Fibroblast of villous mesenchyme (primary cell): ENCODE measurements at places on chromosomes 4 and X. TPM values are rescaled to one million over a fixed set of nuclear protein-coding genes. Genes with fewer than 3 reads are reported as not detected.

GRCh38 chr4:10623241-10623640 is 61.3 kb downstream of the CLNK start:
- no peak for DNase-seq

Gene TIMP1
- 331 and 493 TPM in 2 replicates for total RNA-seq

Gene HPGD
- total RNA-seq: 0.97 TPM in 1 of 2 replicates, not detected in the other

DNA sequence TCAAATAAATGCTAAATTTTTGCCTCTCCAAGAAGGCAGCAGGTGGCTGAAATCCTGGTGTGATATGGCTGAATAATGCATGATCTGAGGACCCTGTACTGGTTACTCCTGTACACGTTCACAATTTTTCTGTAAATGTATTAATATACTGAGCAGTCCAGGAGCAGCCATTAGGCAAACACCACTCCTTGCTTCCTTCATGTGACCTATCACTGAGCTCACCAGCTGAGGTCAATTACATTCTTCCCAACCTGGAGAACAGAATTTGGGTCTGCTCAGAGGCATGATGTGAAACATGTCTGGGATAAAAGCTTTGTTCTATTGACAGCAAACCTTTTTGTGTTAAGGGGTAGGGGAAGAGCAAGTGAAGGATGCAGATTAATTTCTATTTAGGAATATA is 26.9 kb downstream of the RAB40AL start:
- no peak for DNase-seq

Gene PFKFB1
- total RNA-seq: under 0.01 TPM in 1 of 2 replicates, not detected in the other

DNA sequence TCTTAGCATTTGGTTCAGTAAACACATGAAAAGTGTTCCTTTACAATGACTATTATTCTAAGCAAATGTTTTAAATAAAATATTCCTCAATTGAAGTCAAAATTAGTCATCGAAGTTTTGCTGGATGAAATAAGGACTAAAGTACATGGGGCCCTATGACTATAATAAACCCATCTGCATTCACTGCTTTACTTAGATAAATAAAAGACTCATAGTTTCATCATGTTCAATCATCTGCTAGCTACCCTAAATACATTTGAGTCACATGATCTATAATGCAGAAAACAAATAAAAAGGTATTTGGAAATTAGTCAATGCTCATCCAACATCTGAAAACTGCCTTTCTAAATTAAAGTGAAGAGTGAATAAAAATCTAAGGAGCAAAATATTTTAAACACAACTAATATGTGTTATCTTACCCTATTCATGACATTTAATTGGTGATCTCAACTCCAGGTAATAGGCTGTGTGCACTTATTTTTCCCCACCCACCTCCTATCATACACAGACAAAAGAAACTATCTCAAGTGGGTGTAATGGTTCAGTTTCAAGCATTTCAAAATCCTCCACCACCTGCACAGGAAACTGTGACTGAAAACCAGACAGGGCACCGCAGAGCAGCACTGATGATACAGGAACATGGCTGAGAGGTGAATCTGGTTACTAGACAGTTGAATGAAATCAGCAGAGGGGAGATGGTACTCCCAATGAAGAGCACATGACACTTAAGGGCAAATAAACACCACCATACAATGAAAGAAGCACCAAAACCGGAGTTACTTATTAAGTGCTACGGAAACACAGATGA is 78.6 kb downstream of the CAMK2D start:
- DNase-seq: no peak

- DNase-seq: no peak
These were observed 2068.9 kb downstream of the PCDH7 start for GRCh38 chr4:32789026-32789608.

GRCh38 chr4:147477439-147477838 is 3.5 kb upstream of the EDNRA start:
- DNase-seq: no peak

DNA sequence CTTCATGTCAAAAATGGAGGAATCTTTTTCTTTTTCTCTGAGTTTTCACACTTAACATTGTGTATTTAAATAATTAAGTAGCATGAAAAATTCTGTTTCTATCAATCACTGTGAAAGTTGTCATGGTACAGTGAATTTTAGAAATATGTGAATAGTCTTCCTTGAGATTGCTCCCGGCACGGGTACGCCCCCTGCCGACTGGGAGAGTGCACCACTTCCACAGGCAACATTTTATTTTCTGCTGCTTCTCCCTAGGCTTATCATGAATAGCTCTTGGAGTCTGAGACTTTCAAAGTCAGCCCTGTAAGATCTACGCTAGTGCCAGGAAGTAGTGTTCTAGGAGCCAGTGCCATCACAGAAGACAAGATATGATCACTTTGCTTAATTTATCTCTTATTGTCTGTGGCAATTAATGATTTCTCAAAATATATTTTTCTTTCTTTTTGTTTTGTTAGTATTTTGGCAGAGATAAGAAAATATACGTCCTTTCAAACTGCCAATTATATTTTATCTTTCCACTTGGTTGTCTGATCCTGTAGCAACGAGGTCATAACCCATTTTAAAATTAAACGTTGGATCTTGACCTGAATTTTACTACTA is 763.8 kb upstream of the AADAT start:
- DNase-seq: peak; percentile 0

DNA sequence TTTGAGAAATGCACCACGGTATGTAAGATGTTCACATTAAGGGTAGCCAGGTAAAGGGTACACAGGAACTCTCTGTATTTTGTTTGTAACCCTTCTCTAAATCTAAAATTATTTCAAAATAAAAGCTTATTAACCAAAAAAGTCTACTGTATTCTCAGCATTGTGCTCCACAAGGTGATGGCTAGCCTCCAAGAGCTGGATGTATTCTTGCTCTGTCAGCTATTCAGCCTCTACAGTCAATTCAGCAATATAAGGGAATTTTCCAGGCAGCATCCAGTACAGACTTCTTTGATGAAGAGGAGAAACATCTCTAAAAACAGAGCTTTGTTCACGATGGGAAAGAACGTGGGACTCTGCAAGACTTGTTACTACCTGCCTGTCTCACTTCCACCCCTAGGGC is 63.5 kb upstream of the MAOA start:
- DNase-seq: no peak

- peak; percentile 22 for DNase-seq
These were observed 57.4 kb downstream of the PTTG2 start for GRCh38 chr4:38017609-38018008.

Gene CTAG2
- not detected in 2 replicates for total RNA-seq

Gene ACE2
- not detected in 2 replicates for total RNA-seq

DNA sequence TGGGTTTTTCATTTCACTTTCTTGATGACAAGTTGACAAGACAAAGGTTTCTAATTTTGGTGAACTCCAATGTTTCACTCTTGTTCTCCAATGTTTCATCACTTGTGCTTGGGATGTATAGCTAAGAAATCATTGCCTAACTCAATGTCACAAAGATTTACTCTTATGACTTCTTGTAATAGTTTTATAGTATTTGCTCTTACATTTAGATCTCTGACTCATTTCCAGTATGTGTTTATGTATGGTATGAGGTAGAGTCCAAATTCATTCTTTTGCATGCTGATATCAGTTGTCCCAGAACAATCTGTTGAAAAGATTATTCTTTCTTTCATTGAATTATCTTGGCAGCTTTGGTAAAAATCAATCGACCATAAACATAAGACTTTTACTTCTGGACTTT is 12.2 kb upstream of the NWD2 start:
- DNase-seq: no peak

Gene NALF2
- total RNA-seq: not detected in 2 replicates

Gene AREG
- total RNA-seq: under 0.01 TPM in 1 of 2 replicates, not detected in the other

Gene TCEAL6
- not detected in 2 replicates for total RNA-seq

Gene EGF
- total RNA-seq: 1.9 and 6.5 TPM in 2 replicates

- peak; percentile 1 for DNase-seq
These were observed 900.3 kb downstream of the PCDH7 start for GRCh38 chr4:31620476-31620875.

Gene DRD5
- total RNA-seq: not detected in 2 replicates

DNA sequence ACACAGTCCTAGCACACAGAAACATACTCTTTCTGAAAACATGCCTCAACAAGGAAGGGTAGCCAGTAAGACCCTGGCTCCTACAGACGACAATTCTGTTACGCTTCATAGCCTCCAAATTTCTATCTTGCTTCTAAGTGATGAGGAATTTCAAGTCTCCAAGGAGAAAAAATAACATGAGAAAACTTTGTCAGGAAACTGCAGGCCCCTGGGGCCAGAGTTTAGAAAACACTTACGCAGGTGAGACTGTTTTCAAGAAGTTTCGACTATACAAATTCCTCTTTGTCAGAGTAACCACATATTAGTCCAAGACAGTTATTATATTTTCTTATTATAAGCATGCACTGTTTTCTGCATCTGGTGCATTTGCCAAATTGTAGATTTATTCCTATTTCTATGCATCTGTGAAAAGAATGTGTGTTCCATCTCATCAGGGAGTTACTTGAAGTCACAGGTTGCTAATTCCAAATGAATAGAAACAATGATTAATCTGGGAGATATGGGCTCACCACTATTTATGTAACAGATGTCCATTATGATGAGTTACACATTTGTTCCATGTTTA is 30.3 kb upstream of the HCCS start:
- no peak for DNase-seq

Gene PF4V1
- total RNA-seq: not detected in 2 replicates

- DNase-seq: no peak
These were observed 48.5 kb upstream of the GPRIN3 start for GRCh38 chr4:89356086-89356485.

GRCh38 chrX:13652850-13653693 is at the start of gene TCEANC:
TSS of gene TCEANC (plus strand) at chrX:13653141. CDS start at chrX:13662509, 9,368 bp downstream.
- DNase-seq: peak; percentile 98

Gene MAP7D2
- under 0.01 TPM in 1 of 2 replicates, not detected in the other for total RNA-seq

DNA sequence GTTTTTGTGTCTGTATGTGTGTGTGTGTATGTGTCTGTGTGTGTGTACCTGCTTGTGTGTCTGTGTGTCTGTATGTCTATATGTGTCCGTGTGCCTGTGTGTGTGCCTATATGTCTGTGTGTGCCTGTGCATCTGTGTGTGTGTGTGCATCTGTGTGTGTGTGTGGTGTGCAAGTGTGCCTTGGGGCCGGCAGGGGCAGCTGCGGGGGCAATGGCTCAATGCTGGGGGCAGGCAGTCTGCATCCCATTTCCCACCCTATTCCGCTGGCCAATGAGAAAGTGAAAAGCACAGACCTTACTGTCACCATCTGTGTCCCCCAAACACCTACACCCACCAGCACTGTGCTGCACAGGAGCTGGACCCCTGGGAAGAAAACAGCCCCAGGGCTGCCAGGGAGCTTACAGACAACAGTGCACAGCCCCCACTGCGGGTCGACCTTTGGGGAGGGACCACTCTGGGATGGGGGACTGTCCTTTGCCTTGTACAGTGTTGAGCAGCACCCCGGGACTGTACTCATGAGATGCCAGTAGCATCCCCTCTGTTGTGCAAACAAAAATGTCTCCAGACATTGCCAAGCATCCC is 246.0 kb downstream of the EVC2 start:
- no peak for DNase-seq

DNA sequence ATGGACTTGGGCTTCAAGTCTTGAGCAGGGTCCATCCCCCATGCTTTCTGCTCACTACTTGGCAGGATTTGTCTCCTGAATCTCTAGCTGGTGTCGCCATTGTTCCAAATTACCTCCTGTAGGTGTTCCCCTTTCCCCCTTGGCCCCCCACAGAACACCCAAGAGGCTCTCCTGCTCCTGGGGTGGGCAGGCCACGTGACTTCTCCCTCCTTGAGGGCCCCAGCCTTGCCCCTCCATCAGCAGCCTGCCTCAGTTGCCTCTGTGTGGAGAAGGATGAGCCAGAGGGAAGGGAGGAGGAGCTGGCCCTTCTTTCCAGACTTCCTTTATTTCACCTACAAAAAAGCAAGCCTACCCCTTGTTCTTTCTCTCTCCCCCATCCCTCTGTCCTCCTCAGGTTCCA is 1.8 kb downstream of the GPR78 start:
- no peak for DNase-seq

DNA sequence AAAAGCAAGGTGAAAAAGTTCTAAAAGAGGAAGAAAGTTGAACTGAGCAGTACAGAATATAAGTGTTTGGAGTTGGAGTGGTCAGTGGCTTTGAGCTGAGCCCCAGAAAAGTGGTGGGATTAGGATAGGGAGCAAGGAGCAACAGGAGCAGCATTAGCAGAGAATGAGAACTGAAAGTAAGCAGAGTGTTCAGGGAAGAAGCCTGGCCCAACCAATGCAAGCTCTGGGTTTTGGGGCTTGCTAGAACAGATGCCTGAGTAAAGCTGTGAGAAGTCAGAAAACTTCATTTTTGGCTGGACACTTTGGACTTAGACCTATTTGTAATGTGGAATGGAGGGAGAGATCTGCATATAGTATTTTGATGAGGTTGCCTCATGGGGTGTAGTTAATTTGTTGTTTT is 17.8 kb downstream of the JADE1 start:
- DNase-seq: peak; percentile 30

DNA sequence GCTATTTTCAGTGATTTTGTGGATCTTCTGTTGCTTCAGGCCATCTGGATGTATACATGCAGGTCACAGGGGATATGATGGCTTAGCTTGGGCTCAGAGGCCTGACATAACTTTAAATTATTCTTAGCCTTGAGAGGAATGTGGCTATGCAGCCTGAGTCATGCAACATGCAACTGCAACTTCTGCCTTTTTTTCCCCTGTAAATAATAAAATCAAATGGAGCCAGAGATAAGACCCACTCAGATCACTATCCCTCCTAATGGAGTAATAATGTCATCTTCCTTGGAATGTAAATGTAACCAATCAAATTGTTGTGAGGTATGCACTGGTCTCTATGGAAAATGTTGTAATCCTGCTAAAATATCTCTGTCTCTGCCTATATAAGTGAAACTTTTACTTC is 54.9 kb downstream of the MAGEB17 start:
- DNase-seq: peak; percentile 49

Gene CLTRN
- total RNA-seq: under 0.01 TPM in 1 of 2 replicates, not detected in the other
